HS-5 (cell line): ENCODE measurements at places on chromosomes 6 and 20.

DNA sequence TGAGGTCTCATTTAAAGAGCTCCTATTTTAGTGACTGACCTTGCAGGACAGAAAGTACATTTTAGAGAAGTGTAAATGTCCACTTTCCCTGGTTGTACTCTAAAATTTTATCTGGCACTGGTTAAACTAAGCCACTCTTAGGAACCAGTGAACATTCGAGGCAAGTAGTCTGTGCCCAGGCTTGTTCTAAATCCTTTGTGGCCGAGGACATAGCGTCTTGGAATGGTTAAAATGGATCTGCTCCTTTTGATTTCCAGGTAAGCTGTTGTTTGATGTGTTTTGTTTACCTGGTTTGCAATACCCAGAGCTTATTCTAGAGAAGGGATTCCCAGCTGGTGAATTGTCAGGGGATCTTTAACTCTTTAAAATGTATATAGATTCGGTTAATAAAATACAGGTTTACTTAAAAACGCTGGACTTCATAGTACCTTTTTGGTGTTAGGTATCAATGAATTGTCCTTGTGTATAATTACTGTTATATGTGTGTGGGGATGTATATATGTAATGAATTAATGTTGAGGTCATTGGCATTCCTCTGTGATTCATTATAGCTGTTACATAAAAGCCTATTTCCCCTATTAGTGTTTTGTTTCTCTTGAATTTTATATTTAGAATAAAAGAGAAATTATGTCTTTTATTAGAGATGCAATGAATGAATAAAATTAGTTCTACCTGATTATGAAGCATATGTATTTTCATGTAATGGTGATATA is 15.8 kb downstream of the SNX9 start:
- no peak for DNase-seq

- no peak for DNase-seq
These were observed 80.8 kb upstream of the STMND1 start for GRCh38 chr6:17020889-17021538.

GRCh38 chr20:12223057-12223456 is 305.4 kb downstream of the BTBD3 start:
- no peak for DNase-seq

DNA sequence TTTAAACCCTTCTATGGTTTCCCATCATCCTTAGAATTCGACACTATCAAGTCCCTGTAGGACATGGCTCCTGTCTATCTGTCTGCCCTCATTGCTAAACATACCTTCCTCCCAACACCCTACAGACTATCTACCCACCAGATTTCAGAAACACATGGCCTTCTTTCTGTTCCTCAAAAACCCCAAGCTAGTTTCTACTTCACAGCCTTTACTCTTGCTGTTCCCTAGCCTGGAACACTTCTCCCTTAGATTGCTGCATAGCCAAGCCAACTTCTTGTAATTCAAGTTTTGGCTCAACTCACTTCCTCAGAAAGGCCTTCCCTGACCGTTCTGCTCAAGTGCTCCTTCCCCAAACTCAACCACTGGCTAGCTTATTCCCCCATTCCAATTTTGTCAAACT is 156.2 kb downstream of the BTBD9 start:
- no peak for DNase-seq

DNA sequence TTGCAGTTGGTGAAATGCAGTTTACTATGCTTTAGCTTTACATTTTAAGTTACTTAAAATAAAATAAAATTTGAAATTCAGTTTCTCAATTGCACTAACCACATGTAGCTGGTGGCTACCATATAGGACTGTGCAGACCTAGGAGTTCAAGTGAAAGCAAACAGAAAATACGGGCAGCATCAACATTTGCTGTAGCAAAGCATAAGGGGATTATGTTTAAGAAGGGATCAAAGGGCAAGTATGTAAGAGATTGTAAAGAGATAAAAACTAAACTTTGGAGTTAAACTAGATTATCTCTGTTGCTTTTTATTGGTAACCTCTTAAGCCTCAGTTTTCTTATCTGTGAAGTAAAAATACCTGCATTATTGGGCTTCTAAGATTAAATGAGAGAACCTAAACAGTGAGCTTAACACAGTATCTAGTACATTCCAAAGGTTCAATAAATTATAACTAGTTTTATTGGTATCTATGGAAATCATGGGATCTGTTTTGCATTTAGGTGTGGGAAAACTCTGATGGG is 81.2 kb downstream of the SPTLC3 start:
- no peak for DNase-seq

GRCh38 chr6:16286151-16286522 is 47.8 kb downstream of the GMPR start:
- DNase-seq = no peak

DNA sequence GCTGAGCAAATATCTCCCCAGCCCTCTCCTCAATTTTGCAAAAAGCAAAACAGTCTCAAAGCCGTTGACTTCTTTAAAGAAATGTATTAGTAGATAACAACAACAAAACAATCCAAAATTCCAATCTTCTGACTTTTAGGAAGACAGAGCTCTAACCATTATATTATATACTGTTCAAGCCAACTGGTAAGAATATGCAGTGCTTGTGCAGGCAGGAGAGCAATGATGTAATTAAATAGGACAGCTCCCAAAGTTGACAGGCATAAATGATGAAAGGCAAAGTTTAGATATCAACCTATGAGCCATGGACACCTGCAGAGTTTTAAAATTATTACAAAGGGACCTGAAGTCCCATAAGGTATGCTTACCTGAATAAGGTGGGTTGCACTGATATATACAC is 16.6 kb upstream of the CEP85L start:
- no peak for DNase-seq

- DNase-seq = no peak
These were observed 115.7 kb downstream of the RWDD2A start for GRCh38 chr6:83308833-83309232.

- DNase-seq = no peak
These were observed 350.0 kb upstream of the PRND start for GRCh38 chr20:4371623-4372251.
